ENCODE measurements at places on chromosomes 13 and 19.

GRCh38 chr13:41827507-41828213 lies 133.2 kb downstream of the VWA8 start:
- peak; percentile 81 for DNase-seq

- DNase-seq = no peak
These were observed 5.9 kb upstream of the ACOD1 start for GRCh38 chr13:76942363-76942762.

- DNase-seq = no peak
These were observed 474 bp upstream of the FAM174C start for GRCh38 chr19:1274852-1275259.

DNA sequence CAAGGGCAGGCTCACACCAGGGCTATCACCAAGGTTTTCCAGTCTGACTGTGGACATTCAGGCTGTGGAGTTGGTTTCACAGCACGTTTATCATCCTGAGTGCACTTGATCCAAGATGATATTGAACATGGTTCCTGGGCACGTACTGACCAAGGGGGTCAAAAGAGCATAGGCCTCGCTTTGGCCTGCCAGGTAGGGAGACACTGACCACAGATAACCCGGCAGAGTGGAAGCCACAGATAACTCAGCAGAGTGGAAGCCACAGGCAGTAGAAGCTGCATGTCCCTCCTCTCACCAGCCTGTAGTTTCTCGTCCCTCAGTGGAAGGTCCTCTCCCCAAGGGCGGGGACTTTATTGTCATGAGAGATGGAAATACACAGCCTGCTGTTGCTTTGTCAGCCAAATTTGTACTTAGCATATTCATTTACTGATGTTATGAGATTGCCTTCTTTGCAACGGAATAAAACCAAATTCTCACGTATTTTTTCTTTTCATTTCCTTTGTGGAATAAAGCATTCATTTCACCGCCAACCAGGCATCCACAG lies 8.8 kb upstream of the KRTDAP start:
- DNase-seq = no peak

- no peak for DNase-seq
These were observed 15.5 kb upstream of the ZNF835 start for GRCh38 chr19:56687031-56687430.

- DNase-seq = peak; percentile 75
These were observed 57.1 kb downstream of the IER2 start for GRCh38 chr19:13207237-13207845.

GRCh38 chr13:100333141-100333540 lies 244.2 kb downstream of the PCCA start:
- DNase-seq = no peak

DNA sequence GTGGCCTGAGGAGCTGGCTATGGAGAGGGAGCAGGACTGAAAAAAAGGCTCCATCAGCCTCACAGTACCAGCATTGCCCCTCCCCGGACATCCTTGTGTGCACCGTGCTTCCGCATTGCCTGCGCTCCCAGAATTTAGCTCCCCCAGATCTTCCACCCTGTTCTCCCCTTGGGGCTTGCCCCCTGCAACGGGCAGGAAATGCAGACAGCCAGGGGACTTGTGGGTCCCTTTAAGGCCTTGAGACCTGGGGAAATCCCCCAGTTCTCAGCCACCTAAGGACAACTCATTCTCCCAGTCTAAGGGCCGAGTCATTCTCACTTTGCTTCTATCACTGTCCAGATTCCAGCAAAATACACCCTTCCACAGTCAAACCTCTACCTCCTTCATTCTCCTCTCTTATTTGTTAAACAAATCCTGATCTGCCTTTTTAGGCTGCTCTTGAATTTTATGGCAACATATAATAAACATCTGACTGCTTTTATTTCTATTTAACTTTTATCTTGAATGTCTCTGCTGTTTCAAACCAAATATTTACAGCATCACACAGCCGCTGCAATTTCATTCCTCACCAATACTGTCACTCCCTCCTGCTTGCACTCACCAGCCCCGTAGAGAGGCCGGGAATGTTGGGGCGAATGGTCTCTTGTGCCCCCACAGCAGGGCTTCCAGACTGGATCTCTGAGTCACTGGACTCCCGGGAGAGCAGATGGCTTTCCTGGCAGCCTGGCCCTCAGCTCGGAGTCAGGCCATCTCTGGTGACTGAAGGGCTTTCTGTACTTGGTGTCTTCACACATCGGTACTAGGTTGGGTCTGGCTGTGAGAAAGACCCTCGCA lies 221.9 kb downstream of the TSHZ3 start:
- peak; percentile 97 for DNase-seq

- DNase-seq = no peak
These were observed 193.5 kb downstream of the ZNF536 start for GRCh38 chr19:30565636-30566035.

DNA sequence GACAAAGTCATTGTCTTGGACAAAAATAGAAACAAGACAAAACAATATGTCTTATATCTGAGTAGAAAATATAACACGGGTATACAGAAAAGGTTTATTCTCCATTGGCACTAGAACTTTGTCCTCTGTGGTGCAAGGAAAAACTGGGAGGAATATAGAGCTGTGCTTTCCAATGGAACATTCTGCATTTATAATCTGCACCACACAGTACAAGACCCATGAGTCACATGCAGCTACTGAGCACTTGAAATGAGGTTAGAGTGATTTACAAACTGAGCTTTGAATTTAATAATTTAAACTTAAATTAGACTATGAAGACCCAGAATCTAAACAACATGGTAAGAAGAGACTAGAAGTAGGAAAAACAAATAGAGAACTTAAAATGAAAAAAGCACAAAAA lies 86.1 kb downstream of the RAP2A start:
- no peak for DNase-seq

GRCh38 chr13:98954313-98954712 lies 23.6 kb downstream of the DOCK9 start:
- DNase-seq = no peak

GRCh38 chr19:19514881-19515641 lies at the start of gene TSSK6:
TSS of gene TSSK6 (minus strand) at chr19:19515548. CDS start at chr19:19515427, 121 bp downstream.
- no peak for DNase-seq

- DNase-seq = peak; percentile 100
These were observed at the start of gene AKAP8 for GRCh38 chr19:15379083-15379998. TSS of gene AKAP8 (minus strand) at chr19:15379787. CDS start at chr19:15379731, 56 bp downstream.

- DNase-seq = peak; percentile 28
These were observed 38.2 kb upstream of the CEACAM21 start for GRCh38 chr19:41537789-41538188.

GRCh38 chr19:34998777-34999497 lies 1.2 kb upstream of the GRAMD1A start:
- peak; percentile 25 for DNase-seq

GRCh38 chr13:24931450-24932251 lies 164.3 kb upstream of the PABPC3 start:
- DNase-seq = no peak

DNA sequence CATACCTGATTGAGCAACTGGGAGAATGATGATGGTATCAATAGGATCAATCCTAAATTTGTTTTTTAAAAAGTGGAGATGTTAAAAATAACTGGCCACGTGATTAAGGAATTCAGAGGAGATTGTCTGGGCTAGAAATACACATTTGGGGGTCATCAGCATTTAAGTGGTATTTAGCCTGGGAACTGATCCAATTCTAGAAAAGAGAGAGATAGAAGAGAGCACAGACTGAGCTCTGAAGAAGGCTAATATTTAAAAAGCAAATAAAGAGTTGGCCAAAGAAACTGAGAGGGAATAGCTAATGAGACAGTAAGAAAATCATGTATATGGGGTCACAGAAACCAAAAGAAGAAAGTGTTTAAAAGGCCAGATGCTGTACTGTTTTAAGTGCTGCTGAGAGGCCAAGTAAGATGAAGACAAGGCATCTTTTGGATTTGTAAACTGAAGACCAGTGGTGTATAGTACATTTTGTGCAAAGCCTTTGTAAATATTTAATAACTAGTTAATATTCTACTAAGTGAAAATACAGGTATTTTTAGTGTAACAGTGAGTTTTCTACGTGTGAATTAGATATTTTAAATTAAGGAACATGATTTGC lies 40.2 kb downstream of the UBL3 start:
- no peak for DNase-seq

GRCh38 chr13:95926231-95926630 lies 127.0 kb downstream of the UGGT2 start:
- no peak for DNase-seq

GRCh38 chr13:114027826-114028225 lies 54.0 kb upstream of the C13orf46 start:
- DNase-seq = no peak

DNA sequence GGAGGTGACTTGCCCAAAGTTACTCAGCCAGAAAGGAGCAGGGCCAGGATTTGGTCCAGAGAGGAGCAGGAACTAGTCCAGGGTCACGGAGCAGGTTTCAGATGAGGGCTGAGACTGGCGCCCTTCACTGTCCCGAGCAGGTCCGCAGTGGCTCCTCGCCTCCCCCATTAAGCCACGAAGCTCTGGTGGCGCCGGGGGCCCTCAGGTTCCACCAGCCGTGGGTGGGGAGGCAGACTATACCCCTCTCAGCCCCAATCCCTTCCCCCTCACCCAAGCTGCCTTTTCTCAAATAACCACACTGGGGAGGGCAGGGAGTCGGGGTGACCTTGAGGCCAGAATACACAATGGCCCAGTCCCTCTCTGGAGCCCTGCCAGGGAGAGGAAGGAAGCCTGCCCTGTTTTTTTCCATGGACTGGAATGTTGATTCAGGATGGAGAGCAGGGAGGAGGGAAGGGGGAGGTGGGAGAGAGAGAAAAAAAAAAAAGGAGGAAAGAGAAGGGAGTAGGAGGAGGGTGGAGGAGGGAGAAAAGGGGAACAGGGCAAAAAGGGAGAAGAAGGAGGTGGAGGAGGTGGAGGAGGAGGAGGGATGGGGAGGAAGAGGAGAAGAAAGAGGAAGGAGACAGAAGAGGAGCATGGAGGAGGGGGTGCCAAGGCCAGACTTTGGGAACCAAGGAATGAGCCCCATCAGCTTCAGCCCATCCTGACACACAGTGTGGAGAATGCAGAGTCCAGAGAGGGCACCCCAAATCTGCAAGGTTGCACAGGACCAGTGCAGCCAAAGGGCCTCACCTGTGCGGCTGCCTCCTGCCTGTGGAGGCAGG lies 19.7 kb downstream of the CEACAM16 start:
- DNase-seq = peak; percentile 31

DNA sequence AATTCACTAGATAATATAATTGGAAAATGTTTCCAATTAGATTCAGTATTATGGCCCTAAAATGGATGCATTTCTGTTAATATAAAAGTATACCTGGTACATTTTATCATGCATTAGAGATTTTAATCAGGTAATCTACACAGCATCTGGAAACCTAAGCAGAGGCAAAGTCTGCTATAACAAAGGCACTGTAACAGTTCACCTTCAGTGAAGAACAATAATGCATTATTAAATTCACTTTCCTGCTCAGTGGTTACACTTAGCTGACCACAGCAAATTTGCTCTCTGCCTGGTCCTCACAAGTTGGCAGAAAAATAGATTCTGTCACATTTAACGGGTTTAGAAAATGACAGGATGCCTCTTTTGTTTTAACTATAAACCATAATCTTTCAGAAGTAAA lies 326.9 kb downstream of the DACH1 start:
- no peak for DNase-seq

GRCh38 chr13:20848944-20849343 lies 53.6 kb downstream of the XPO4 start:
- DNase-seq = no peak

All from AG08395 (cell line).